ENCODE measurements at places on chromosomes 12 and 14.

DNA sequence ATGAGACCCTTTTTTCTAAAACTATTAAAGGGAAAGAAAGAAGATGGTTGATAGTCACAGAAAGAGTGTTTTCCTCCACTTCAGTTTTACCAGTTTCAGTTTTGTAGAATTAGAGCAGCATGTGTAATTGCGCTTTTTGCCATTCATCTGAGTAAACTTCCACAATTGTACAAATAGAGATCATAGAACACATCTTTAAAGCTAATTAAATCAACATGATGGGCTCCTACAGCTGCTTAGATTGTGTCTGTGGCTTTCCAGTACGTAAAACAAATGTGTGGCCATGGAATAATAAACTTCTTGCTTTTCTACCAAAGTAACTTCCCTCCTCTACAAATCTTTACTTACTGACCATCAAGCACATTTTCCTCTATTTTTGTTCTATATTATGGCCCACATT, 84.2 kb upstream of the LRIG3 start:
- no peak overlapping the region for H3K4me3 ChIP-seq
- H3K27me3 ChIP-seq: no peaks in the 10 kb centered on the region
- no peak for DNase-seq
- H3K27ac ChIP-seq: no peak overlapping the region
- no peaks in the 10 kb centered on the region for H3K36me3 ChIP-seq

- no peak overlapping the region for H3K4me3 ChIP-seq
- no peaks in the 10 kb centered on the region for H3K36me3 ChIP-seq
- no peaks in the 10 kb centered on the region for H3K4me1 ChIP-seq
- H3K27ac ChIP-seq: no peak overlapping the region
These were observed 9.7 kb upstream of the PEBP1 start for GRCh38 chr12:118126119-118126757.

GRCh38 chr12:6700646-6701051, at the start of gene PIANP:
PIANP (minus strand) TSS chr12:6700815; CDS start chr12:6698061, 2,754 bp downstream.
- H3K4me1 ChIP-seq: no peaks in the 10 kb centered on the region
- H3K27ac ChIP-seq: no peak within 1 kb of the TSS
- peak within 1 kb of the TSS; percentile 33 for H3K4me3 ChIP-seq
- H3K27me3 ChIP-seq: peaks cover 23% of the 10 kb centered on the region
- DNase-seq: no peak

- DNase-seq: no peak
- no peaks in the 10 kb centered on the region for H3K27me3 ChIP-seq
- H3K36me3 ChIP-seq: no peaks in the 10 kb centered on the region
- H3K27ac ChIP-seq: no peak overlapping the region
- no peaks in the 10 kb centered on the region for H3K4me1 ChIP-seq
- H3K4me3 ChIP-seq: no peak overlapping the region
These were observed 63.3 kb downstream of the TSHR start for GRCh38 chr14:81018684-81019083.

- no peaks in the 10 kb centered on the region for H3K36me3 ChIP-seq
- H3K4me1 ChIP-seq: no peaks in the 10 kb centered on the region
- H3K4me3 ChIP-seq: no peak overlapping the region
- no peaks in the 10 kb centered on the region for H3K27me3 ChIP-seq
- no peak for DNase-seq
These were observed 2.1 kb downstream of the DAO start for GRCh38 chr12:108881953-108882352.

GRCh38 chr14:69979882-69980281, 100.7 kb downstream of the SMOC1 start:
- H3K4me3 ChIP-seq: no peak overlapping the region
- no peaks in the 10 kb centered on the region for H3K27me3 ChIP-seq
- no peaks in the 10 kb centered on the region for H3K36me3 ChIP-seq
- H3K27ac ChIP-seq: no peak overlapping the region
- no peaks in the 10 kb centered on the region for H3K4me1 ChIP-seq
- no peak for DNase-seq

DNA sequence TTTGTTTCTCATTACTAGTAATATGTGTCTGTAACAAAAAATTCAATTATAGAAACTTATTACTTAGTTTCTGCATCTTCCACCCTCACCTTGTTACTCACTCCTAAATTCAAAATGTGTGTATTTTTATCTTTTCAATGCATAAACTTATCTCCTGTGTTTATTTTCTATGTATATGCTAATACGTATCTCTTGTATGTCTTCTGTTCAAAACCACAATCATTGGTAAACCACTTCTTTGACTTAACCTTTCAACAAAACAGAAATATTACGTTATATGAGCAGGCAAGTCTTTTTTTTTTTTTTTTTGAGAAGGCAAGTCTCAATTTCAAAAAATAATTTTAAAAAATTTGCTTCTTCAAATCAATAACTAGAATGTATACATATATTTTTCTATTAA, 39.2 kb upstream of the RPH3A start:
- no peaks in the 10 kb centered on the region for H3K4me1 ChIP-seq
- no peaks in the 10 kb centered on the region for H3K36me3 ChIP-seq
- no peak for DNase-seq
- H3K27ac ChIP-seq: no peak overlapping the region
- H3K4me3 ChIP-seq: no peak overlapping the region

DNA sequence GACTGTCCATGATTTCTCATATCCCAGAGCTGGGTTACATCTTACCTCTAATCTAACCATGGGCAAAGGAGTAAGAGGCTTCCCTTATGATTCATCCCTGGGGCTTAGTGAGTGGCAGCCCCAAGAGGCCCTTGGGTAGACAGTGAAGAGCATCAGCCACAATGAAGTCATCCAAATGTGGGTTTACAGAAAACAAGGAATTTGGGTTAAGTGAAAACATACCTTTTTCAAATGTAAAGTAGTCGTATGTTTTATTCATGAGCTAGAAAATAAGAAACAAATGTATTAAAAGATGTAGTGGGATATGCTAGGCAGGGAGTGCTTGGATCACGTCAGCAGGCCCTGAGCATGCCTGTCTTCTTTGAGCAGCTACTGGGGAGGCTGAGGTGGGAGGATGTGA, 54.0 kb upstream of the ELK3 start:
- no peaks in the 10 kb centered on the region for H3K36me3 ChIP-seq
- no peaks in the 10 kb centered on the region for H3K27me3 ChIP-seq
- H3K4me3 ChIP-seq: no peak overlapping the region
- no peak for DNase-seq
- no peak overlapping the region for H3K27ac ChIP-seq
- no peaks in the 10 kb centered on the region for H3K4me1 ChIP-seq

DNA sequence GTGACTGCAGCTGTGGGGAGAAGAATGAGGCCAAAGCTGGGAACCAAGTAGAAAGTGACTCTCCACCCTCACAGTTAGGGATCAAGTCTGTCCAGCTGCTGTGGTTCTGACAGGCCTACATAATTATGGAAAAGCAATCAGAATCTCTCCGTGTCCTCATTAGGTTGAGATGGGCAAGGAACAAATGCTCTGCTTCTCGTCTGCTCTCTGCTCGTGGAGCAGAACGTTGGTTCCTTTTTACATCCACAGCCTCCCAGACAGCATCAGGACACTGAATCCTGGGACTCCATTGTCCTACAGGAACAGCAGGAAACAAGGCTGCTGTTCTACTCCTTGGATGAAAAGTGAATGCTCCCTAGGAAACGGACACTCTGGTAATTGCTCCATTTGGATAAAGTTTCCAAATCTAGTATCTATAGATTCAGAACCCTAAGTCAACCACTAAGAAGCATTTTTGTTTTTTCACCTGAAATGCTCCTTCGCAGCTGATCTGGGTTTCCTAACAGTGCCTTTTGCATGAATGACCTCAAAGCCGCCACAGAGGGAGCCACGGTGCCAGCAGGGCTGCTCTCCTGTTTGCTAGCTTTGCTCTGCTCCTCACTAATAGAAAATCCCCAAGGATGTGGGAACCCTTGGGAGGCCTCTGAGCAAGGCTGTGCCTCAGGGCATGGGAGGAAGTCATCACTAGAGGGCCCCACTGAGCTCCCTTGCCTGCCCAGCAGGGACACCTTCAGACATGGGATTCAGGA, 102.0 kb downstream of the EGLN3 start:
- H3K36me3 ChIP-seq: no peaks in the 10 kb centered on the region
- no peaks in the 10 kb centered on the region for H3K4me1 ChIP-seq
- no peak overlapping the region for H3K27ac ChIP-seq

GRCh38 chr14:103806805-103807204, 40.6 kb downstream of the PPP1R13B start:
- H3K27ac ChIP-seq: no peak overlapping the region
- H3K4me1 ChIP-seq: peaks cover 4% of the 10 kb centered on the region
- H3K27me3 ChIP-seq: no peaks in the 10 kb centered on the region
- no peaks in the 10 kb centered on the region for H3K36me3 ChIP-seq

GRCh38 chr12:110135806-110136205, 11.6 kb downstream of the IFT81 start:
- H3K4me1 ChIP-seq: no peaks in the 10 kb centered on the region
- H3K4me3 ChIP-seq: no peak overlapping the region
- no peak for DNase-seq
- no peaks in the 10 kb centered on the region for H3K27me3 ChIP-seq
- H3K27ac ChIP-seq: peak overlapping the region; percentile 21
- H3K36me3 ChIP-seq: no peaks in the 10 kb centered on the region

DNA sequence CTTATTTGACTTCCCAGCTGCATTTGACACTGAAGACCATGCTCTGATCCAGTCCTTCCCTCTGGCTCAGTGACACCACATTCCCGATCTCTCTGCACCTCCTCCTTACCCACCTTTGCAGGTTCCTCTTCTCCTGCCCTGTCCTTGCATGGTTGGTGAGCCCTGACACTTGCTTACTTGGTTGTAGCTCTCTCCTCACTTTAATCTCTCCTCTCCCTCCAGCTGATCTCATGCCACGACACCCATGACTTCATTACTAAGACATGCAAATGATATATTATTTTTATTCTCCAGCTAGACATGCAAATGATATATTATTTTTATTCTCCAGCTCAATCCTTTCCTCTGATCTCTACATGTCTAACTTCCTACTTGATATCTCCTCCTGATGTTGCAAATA, at the start of gene SERPINA9:
SERPINA9 (minus strand) TSS at position 175 of the 400 bp plus-strand sequence. CDS start 6,357 bp downstream, outside the sequence.
- no peaks in the 10 kb centered on the region for H3K4me1 ChIP-seq
- H3K27ac ChIP-seq: no peak within 1 kb of the TSS
- peaks cover 2% of the 10 kb centered on the region for H3K27me3 ChIP-seq
- H3K36me3 ChIP-seq: no peaks in the 10 kb centered on the region

DNA sequence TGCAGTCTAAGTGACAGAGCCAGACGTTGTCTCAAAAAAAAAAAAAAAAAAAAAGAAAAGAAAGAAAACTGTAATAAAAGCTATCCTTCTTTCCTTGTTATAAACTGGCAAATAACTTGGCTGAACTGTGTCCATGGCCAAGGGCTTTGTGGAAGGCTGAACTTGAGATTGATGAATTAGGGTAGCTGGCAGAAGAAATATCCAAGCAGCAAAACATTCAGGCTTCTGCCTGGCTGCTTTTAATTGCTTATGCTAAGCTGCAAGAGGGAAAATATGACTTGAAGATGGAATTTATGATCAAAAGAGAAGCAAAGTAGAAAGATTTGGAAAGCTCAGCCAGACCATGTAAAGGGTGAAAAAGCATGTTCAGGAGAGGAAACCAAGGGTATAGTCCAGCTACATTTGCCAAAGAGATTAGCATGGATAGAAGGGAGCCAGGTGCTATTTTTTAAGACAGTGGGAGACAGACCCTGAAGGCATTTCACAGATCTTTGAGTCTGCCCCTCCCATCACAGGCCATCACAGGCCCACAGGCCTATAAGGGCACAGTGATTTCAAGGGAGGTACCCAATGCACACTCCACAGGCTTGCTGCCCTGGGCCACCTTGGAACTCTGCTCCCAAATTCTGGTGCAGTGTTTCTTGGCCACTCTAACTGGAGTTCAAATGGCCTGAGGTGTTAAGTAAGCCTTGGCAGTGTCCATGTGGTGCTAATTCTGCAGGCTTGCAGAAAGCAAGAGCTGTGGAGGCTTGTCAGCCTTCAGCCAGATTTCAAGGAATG, 226.0 kb downstream of the AEBP2 start:
- H3K36me3 ChIP-seq: no peaks in the 10 kb centered on the region
- DNase-seq: no peak
- H3K27me3 ChIP-seq: no peaks in the 10 kb centered on the region

DNA sequence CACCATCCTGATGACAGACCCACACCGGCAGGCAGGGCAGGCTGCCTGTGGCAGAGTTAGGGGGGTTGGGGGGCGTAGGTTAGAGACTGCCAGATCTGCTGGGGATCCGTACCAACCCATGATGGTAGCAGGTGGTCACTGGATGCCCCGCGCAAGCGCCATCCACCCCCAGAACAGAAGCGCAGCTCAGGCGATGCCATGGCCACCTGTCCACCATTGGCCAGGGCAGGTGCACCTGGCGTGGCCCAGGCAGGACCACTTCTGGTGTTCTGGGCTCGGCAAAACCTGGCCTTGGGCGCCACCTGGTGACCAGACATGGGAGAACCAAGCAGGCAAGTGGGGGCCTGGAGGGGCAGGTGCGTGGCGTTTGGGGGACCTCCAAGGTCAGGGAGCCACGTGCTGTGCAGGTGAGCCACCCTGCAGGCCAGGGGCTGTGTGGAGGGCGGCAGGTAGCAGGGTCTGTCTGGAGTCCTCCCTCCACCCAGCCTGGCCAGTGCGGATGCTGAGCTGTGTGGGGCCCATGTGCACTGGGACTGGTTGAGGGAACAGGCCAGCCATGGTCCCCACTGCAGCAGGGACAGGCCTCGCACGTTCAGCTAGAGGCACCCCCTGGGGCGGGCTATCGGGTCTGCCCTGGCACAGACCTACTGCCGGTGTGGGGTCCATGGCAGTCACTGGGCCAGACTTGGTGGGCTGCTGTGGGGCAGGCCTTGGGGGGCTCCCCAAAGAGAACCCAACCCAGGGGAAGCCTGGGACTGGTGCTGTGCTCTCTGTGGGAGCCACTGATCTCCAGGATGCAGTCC, 15.6 kb downstream of the BAG5 start:
- peaks cover 22% of the 10 kb centered on the region for H3K4me1 ChIP-seq
- no peaks in the 10 kb centered on the region for H3K36me3 ChIP-seq
- peak; percentile 55 for DNase-seq

DNA sequence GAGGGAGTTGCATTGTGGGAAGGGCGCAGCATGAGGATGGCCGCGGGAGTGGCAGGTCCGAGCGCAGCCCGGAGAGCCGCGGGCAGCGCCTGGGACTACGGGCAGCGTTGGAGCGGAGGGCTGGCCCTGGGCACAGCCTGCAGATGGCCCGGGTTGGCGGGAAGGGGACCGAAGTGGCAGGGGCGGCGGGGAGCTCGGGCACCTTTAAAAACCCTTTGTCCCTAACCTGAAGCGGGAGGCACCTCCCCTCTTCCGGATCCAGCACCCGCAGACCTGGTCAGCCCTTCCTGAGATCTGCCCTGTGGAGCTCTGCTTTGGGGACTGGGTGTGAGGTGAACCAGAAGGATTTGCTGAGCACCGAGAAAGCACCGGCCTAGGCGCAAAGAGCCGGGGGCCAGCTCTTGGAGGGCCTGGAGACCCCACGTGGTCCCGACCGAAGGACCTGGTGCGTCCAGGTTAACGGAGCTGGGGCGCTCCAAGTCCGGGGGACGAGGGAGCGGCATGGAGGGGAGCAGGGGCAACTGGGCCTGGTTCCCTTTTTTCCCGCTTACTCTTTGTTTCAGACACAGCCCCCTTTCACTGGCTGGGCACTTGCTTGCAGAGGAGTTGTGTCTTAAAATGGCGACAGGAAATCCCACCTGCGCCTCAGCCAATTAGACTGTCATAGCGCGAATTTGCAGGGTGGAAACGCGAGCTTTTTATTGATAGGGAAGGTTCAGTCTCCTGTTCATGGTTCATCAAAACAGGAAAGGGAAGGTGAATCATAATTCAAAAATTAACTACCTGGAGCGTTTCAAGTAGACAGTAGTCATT, 792 bp upstream of the SLC38A1 start:
- peak overlapping the region; percentile 83 for H3K27ac ChIP-seq
- no peaks in the 10 kb centered on the region for H3K4me1 ChIP-seq
- H3K27me3 ChIP-seq: no peaks in the 10 kb centered on the region
- no peak for DNase-seq

GRCh38 chr12:15265875-15266274, 44.7 kb upstream of the RERG start:
- H3K27me3 ChIP-seq: no peaks in the 10 kb centered on the region
- H3K36me3 ChIP-seq: no peaks in the 10 kb centered on the region
- no peak overlapping the region for H3K4me3 ChIP-seq
- DNase-seq: no peak
- no peak overlapping the region for H3K27ac ChIP-seq
- no peaks in the 10 kb centered on the region for H3K4me1 ChIP-seq

All from prostate gland (tissue), 2 donors.